Nephron progenitor cell (in vitro differentiated cells): ENCODE measurements at places on chromosomes 7 and 10.

GRCh38 chr10:110481919-110482318 lies 15.8 kb upstream of the DUSP5 start:
- no peak for DNase-seq

DNA sequence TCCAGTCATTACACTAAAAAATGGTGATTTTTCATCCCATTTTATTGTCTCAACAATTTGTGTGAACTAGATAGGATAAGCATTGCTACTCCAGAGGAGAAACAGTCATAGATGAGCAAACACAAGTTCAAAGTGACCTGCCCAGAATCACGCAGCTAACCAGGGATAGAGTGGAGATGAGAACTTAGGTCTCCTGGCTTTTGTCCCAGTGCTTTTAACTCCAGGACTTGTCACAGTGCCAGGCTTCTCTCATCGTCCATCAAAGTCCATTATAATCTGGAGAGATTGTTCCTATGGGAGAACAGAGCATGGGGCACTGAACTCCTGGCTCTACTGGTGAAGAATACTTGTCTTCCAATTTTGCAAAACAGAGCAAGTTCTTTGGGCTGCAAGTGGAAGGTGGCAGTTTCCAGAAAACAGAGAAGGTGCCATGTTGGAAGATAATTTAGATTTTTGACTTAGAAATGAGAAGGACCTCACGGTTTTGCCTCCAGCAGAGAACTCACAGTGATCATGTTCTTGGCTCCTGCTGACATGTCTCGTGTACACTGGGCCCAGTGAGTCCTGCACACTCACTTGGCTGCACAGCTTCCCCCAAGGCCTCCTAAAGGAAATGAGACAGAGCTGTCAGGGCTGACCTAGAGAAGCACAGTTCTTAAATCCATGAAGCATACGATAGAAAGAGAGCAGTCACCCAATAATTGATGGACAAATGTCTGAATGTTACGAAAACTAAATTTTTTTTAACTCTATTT lies 322.9 kb upstream of the NRP1 start:
- no peak for DNase-seq

- no peak for DNase-seq
Measured at GRCh38 chr7:29812185-29812876, 6.0 kb downstream of the WIPF3 start.

GRCh38 chr7:25486656-25487055 lies 258.4 kb upstream of the NPVF start:
- DNase-seq: no peak

DNA sequence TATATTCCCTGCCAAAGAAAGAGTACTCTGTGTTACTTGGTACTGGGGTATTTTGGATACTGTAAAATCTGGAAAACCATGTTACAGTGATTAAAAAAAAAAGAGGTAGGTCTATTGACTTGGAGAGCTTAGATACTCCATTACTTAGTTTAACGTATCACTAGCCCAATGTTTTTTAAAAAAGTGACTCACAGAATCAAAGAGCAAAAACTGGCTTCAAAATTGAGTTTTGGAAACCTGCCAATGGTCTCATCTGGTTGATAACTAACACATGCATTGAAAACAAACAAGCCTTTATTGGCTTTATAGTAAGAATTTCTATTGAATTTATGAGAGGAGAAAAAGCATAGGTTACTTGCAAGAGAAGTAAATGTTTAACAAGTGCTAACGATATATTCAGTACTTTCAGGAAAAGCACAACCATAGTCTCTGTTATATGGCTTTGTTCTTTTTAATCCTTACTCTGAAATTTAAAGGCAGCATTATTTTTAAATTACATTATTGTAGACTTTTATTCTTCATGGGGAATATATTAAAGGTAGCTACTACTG lies 563.3 kb upstream of the SORCS1 start:
- DNase-seq: no peak

GRCh38 chr7:113730309-113730955 lies 188.4 kb downstream of the PPP1R3A start:
- DNase-seq: no peak

DNA sequence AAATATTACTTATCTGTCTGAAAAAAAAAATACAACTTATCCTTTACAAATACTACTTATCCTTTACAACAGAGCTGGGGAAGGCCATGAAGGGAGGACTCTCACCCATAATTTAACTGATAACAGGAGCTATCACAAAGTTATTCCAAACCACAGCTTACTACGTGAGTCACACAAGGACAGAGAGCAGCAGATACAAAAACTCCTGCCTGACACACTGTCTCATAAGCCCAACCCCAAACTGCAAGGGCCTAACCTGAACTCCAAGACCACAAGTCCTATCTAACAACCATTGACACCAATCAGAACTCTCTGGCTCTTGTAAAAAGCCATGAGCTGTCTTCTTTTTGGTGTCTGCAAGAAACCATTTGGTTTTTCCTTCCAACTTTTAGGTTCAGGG lies 28.5 kb upstream of the CXCL12 start:
- no peak for DNase-seq

DNA sequence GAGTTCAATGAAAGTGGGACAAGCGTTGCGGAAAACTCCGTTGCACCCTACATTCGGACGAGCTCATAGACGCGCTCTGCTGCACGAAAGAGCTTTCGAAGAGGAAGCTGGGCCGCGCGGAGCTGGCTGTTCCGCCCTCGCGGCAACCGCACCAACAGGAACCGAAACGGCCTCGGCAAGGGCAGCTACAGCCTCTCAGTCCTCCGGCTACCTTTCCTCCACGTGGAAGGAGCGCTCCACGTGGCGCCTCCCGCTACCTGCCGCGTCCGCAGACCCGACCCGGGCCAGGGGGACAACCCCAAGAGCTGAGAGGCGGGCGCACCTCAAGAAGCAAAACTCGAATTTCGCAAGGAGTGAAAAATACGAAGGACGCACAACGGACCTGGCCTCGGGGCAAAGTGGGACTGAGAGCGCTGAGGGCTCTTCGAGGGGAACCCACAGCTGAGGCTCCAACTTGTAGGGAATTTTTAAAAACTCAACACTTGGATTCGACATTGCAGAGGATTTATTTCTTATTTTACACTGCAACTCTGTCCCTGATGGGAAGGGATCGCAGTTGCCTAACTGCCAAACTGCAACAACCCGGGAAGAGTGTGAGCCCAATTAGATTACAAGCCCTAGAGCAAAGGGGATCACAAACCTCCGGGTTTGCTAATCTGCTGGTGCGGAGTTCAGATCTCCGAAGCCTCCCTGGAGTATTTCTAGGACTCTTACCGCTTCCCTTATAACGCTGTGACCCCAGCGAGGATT lies 1.4 kb downstream of the HPSE2 start:
- DNase-seq: peak; percentile 67

- DNase-seq: no peak
Measured at GRCh38 chr10:48457949-48458661, 146.8 kb downstream of the ARHGAP22 start.

GRCh38 chr10:78393094-78393493 lies 359.4 kb downstream of the RPS24 start:
- DNase-seq: no peak

- no peak for DNase-seq
Measured at GRCh38 chr7:134425777-134426176, 33.1 kb downstream of the AKR1B1 start.

DNA sequence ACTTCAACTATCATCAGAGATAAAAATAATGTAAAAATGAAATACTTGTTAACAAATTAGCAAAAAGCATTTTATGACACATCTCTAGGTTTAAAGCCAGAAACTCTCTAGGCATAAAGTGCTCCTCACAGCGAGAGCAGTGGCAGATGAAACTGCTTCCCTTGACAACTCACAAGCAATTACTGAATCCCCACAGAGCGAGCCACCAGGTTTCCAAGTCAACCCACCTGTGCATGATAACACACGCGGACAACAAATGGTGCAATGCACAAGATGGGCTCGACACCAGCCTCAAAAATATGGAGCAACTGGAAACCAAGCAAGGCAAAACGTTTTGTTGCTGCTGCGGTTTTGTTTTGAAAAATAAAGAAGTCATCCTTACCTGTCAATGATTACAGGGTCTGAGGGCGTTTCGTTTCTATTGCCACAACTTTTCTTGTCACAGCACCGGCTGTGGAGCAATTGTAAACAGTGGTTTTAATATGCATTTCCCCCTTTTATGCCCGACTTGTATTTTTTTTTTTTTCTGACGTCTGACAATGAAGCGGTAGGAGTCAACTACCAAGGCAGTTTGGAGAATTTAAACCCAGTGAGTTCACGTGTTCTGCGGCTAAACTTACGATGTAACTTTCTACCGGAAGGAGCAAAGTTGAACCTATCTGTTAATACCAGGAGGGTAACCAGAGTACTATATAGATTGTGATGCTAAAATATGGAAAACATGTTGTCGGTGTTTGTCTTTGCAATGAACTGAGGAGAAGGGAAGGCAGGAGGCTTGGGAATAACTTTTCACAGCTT lies 7.0 kb downstream of the EBF3 start:
- no peak for DNase-seq

- no peak for DNase-seq
Measured at GRCh38 chr7:152762056-152762455, 2.5 kb downstream of the ACTR3B start.

DNA sequence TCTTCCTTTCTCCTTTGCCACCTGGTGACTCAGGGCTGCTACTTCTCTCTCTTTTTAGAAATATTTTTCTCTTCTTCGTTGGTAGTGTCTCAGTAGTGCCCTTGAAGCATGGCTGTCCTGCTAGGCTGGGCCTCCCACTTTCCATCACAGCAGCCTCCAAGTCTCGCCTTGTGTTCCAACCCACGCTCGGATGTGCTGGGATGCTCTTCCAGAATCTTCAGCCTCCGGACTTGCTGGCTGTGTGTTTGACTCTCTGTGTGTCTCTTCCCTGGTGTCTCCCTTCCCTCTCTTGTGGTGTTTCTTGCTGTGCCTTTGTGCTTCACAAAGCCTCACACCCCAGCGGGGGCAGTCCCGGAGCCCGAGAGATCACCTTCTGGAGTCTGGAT lies 100.5 kb downstream of the INPP5A start:
- DNase-seq: no peak

GRCh38 chr7:94240902-94241301 lies 153.8 kb upstream of the COL1A2 start:
- no peak for DNase-seq

GRCh38 chr7:76125560-76125959 lies 76.1 kb upstream of the SRRM3 start:
- no peak for DNase-seq

DNA sequence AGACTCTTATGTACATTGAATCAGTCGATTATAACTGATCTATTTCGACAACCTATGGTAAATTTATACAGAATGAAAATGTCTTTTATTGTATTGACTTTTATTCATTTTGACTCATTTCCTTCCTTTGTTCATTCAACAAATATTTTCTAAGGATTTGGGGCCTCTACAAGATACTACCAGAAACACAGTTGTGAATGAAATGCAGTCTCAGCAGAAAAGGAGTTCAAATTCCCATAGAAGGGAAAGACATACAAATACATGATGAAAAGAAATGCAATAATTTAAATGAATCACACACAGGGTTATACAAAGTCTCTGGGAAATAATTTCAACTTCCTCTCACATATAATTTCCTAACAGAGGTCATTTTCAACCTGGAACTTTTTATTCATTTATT lies 134.0 kb upstream of the SEMA3A start:
- no peak for DNase-seq

GRCh38 chr7:70620333-70621055 lies 511.4 kb upstream of the GALNT17 start:
- peak; percentile 27 for DNase-seq

DNA sequence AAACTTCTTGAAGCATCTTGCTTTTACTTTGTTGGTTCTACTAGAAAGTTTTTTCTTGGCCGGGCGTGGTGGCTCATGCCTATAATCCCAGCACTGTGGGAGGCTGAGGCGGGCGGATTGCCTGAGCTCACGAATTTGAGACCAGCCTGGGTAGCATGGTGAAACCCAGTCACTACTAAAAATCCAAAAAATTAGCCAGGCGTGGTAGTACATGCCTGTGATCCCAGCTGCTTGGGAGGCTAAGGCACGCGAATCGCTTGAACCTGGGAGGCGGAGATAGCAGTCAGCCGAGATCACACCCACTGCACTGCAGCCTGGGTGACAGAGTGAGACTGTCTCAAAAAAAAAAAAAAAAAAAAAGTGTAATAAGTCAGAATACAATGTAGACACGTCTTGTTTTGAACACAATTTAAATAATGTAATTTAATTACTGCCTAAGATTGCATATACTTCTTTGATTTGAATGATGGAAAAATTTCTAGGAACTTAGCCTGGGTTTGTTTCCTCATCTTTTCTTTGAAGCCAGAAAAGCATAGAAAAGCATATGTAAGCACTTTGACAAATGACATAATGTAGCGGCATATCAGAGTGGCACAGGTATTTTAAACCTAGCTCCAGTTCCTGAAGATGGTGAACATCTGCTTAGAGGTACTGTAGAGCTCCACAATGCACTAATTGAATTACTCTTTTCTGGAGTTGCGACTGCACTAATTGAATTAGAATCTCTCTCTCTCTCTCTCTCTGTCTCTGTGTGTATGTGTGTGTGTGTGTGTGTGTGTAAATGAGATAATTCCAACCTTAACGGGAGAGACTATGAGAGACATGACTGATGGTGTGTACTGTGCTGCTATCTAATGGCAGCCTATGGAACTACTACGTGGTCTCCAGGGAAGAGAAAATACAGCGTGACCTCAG lies 87.8 kb downstream of the BTRC start:
- peak; percentile 13 for DNase-seq

DNA sequence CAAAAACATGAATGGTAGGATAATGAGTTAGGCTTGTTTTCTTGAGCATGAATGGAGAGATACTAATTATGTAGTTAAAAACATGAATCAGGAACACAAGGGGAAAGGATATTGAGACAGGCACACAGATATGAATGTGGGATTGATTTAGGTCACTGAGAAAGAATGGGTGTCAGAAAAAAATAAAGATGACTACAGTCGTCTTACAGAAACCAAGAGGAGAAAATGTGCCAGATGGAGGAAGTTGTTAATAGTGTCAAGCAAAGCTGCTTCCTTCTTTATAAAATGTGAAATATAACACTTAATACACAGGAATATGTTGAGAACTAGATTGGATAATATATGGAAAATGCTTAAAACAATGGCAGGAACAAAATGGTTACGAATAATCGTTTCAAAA lies 173.3 kb upstream of the BET1 start:
- no peak for DNase-seq

- peak; percentile 50 for DNase-seq
Measured at GRCh38 chr10:98361131-98362025, 53.6 kb downstream of the PYROXD2 start.

GRCh38 chr7:63900394-63901203 lies 98.0 kb upstream of the ZNF722 start:
- DNase-seq: no peak
